ENCODE measurements at places on chromosomes 2 and 18.
A peak's percentile ranks its signal among the peaks of the same experiment; 100 is the strongest.

- DNase-seq: no peak
Measured at GRCh38 chr2:62180975-62181374, 14.9 kb upstream of the B3GNT2 start.

DNA sequence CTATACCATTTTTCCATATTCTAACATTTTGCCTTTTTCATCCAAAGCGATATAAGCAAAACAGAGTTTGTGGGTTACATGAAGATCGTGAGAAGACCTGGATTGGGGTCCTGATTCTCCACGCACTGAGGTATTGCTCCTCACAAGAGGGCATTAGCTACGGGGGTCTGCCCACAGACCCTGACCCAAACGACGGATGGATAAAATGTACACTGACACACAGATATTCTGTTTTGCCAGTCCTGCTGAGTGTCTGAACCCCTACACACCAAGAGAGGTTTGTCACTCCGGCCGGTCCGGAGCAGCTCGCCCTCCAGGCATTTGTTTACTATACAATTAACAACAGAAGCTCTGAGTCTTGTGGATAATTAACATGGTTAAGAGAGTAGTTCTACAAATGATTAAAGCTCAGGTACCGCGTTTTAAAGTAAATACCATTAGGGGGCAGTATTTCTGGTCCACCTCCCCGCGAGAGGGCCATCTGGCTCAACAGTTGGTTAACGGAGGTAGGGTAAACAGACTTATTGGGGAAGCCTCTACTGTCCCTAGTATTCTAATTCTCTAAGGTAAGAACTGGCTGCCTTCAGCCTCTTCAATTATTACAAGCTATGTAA, 28.4 kb downstream of the SCYGR8 start:
- DNase-seq: no peak

DNA sequence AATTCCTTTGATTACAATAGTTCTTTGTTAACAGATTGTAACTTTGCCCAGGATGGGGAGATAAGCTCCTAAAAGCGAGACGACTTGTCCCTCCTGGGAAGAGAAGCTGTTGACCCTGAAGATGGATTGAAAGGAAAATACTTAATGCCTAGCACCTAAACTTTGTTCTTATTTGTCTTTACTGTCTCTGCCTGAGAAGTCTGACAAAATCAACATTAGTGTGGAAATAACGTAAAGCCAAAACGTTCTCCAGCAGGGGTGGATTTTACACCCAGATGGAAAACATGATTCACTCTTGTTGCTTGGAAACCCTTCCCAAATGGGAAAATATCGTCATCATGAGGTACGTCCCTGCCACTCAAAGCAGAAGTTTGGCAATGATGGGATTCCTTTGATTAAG, 450.1 kb downstream of the SLC4A3 start:
- no peak for DNase-seq

- no peak for DNase-seq
Measured at GRCh38 chr2:55408098-55408882, 11.4 kb downstream of the CCDC88A start.

DNA sequence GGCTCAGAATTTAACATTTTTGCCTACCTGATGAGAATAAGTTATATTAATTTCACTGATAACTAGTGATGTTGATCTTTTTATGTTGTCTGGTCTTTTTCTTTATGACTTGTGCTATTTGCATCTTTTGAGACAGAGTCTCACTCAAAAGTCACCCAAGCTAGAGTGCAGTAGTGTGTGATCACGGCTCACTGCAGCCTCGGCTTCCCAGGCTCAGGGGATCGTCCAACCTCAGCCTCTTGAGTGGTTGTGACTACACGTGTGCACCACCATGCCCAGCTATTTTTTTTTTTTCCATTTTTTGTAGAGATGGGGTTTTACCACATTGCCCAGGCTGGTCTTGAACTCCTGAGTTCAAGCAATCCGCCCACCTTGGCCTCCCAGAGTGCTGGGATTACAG, 7.5 kb downstream of the SMCHD1 start:
- no peak for DNase-seq

- no peak for DNase-seq
Measured at GRCh38 chr2:64324746-64325410, 129.1 kb upstream of the LGALSL start.

DNA sequence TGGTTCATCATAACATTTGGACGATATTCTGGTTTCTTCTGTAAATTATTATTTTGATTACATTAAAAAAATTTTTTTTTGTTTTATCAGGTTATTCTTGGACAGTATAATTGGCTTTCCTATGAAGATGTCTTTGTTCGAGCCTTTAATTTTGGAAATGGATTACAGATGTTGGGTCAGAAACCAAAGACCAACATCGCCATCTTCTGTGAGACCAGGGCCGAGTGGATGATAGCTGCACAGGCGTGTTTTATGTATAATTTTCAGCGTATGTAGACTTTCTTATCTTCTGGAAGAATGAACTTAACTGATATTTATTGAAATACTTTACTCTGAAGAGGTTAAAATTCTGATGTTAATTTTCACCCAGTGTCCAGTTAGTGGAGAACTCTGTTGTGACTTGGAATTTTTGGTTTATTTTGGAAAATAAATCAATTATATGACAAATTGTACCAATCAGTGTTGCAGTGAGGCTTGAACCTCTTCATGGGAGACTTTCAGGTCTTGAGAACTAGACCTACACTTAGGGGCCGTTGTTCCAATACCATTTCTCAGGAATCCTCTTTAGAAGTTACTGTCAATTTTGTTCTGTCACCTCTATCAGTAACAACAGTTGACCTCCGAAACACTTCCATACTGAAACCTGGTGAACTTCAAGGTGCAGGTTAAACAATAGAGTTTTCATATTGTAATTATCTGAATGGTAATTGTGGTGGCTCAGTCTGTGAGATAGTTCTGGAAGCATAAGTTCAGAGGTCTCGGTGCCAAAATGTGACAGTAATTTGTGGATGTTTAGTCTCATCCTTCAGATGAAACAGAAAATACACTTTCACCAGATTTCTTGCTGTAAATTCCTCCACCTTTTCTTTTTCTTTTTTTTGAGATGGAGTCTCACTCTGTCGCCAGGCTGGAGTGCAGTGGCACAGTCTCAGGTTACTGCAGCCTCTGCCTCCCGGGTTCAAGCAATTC, 55.7 kb downstream of the ACSL3 start:
- DNase-seq: no peak

- DNase-seq: no peak
Measured at GRCh38 chr2:61707984-61708852, 145.6 kb downstream of the FAM161A start.

DNA sequence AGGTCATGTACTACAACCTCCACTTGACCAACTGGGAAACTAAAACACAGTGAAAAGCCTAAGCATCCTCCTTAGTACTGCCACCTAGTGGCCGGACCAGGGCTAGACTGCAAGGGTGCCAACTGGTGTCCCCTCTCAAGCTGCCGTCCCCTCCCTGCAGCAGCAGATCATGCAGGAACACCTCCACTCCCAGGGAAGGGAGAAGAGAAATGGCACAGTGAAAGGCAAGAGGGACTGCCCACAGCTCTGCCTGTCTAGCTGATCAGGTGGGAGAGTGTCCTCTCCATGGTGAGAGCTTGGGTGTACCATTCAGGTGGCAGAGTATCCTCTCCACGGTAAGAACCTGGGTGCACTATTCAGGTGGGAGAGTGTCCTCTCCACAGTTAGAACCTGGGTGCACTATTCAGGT, 78.1 kb downstream of the AAK1 start:
- DNase-seq: peak; percentile 63

- DNase-seq: no peak
Measured at GRCh38 chr2:57884281-57884680, 162.3 kb upstream of the VRK2 start.

DNA sequence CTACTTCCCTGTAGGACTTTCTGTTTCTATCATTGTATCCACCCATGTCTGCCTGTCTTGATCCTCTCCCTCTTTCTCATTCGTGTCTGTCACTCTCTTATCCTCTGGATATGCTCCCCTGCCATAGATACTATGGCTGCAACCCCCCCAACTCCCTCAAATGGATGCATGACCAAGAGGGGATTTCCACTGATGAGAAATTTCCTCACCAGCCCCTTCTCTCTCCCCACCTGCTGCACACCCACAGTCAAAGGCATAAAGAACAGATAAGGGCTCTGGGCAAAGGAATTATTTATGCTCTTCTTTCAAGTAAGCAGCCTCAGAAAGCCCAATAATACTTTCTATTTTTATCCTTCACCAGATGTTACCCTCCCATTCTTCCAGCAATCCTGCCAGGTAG, 121.3 kb downstream of the FOXI3 start:
- DNase-seq: no peak

DNA sequence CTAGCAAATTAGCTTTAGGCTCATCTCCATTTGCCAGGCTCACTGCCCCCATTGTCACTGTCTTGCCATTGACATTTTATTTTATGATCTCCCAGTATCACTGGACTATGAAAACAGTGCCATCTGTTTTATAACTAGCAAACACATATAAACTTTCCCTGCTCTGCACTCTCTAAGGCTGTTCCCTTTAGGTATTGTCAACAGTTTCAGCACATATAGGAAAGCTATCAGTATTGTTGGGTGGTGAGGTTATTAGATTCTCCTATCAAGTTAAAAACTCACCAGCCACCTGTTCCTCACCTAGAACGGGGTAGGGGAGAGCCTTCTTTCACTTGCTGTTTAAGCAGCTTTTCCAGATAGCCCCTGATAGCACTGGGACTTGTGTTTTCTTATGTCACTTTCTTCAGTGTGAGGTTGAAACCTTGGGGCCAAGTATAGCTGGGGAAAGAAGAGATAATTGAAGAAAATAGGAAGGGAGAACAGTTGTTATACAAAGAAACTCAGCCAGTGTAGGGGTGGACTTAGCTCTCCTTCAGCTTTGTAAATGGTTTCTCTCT, 32.5 kb downstream of the CFLAR start:
- DNase-seq: no peak

DNA sequence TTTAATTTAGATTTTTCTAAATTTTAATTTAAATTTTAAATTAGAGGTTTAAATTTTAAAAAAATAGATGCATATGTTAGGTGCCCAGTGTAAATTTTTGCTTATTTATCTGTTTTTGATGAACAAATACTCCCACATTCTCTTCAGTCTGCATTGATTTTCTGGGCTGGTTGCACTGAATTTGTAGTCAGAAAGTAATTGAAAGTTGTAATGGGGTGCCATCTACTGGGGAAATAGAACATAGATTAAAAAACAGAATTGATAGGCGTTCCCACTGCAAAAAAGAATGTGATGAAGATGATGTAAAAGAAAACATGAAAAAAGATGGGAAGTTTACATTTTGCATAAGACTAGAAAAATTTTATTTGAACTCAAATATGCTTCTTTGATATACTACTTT, 51.7 kb upstream of the CCDC85A start:
- no peak for DNase-seq

- DNase-seq: no peak
Measured at GRCh38 chr2:195961873-195962272, 106.8 kb downstream of the DNAH7 start.

DNA sequence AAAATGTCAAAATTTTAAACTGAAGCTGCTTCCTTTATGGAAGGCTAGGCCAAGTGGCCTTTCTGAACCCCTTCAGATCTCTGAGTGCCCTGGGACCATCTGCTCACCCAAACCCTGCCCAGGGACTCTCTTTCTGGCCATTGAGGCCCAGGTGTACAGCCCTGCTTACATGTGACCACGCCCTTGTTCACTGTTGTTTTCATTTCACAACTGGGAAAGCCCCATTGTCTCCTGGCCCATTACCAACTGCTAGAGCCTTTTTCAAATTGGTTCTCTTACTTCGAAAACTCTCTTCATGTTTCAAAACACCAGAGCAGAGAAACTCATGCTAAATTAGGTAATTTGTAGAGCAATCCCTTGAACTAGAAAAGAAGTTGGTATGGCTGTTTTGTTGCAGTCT, 219.5 kb upstream of the TANK start:
- no peak for DNase-seq

- DNase-seq: no peak
Measured at GRCh38 chr18:61921621-61922235, 28.9 kb upstream of the RNF152 start.

GRCh38 chr2:230068016-230068650, 591 bp downstream of the SLC16A14 start:
- DNase-seq: no peak
